ENCODE measurements at places on chromosomes 3 and 15.

DNA sequence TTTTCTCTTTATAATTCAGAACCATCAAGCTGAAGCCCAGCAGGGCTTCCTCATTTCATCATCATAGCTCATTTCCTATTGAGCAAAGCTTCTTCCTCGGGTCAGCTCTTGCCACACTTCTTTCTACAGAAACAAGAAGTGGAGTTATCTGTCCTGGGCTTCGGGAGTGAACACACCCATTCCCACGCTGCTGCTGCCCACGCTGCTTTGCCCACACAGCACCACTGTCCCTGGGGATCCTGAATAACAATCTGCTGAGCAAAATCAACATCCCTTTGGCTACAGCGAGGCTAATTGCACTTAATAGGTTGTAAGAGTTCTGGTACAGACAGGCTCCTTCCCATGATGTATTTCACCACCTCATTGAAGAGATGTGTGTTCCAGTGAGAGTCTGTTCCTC lies 23.7 kb downstream of the CEP19 start:
- DNase-seq: no peak

DNA sequence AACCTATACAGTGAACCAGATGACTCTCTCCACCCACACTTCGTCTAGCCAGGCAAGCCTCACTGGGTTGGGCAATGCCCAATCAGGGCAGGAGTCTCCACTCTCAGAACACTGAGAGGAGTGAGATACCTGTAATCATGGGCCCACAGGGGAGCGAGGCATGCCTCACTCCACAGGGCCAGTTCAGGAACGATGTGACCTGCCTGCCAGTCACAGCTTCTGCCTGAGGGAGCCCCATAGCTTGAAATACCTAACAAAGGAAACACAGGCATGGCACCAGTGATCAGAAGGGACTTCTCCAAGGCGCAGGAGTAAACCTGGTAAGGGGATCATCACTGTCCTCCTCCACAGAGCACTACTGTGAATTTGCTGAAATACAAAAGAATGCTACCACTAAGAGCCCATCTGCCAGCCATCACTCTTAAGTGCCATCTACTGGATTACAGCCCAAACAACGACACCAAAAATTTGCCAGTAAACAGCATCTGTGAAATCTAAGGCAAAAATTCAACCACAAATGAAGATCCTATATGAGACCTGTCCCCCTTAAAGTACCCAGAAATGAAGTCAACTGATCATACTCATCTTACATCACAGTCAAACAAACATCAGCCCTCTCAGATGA lies 689.9 kb upstream of the SEMA6D start:
- DNase-seq: peak; percentile 8

DNA sequence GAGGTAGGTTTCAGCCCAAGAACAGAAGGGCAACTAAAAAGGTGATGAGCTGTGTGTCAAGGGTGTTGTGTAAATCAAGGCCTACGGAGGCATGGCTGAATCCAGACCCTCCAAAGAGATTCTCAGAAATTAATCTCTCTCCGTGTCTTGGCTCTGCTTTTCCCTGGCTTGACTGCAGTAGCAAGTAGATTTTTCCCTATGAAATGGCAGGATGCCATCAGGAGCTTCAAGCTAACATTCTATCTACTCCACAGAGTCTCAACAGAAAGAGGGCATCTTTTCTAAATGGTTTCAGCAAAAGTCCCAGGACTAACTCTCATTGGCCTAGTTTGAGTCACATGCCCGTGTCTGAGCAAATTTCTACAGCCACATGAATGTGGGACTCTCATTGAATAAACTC lies 58.3 kb downstream of the LSM3 start:
- DNase-seq: no peak

DNA sequence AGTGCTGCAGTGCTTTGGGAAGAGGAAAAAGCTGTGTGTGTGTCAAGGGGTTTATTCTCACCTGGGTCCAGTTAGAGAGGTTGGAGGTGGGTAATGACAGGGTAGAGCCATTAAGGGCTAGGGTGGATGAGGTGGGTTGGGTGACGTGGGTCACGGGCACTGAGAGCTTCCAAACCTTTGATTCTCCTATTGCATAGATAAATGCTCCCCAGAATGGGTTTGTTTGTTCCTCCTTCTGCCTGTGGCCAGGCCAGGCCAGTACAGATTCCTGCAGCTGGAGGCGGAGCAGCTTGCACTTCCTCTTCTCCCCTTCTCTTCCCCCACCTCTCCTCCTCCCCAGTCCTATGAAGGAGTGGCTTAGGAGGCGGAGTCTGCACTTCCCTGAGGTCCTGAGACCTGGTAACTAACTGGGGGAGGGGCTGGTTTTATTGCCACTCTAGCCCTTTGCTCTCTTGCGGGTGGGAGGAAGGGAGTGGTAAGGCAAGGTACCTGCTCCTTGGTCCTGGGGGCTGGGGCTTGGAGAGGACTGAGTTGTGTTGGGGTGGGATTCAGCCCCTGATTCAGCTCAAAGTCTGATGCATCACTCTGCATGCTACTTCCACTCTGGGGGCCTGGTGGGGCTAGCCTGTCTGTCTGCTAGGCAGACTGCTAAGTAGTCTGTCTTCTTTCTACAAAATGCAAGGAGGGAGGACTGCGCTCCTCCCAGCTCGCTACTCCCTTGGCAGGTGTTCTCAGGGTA lies 3.5 kb downstream of the SPINT1 start:
- DNase-seq: peak; percentile 84

DNA sequence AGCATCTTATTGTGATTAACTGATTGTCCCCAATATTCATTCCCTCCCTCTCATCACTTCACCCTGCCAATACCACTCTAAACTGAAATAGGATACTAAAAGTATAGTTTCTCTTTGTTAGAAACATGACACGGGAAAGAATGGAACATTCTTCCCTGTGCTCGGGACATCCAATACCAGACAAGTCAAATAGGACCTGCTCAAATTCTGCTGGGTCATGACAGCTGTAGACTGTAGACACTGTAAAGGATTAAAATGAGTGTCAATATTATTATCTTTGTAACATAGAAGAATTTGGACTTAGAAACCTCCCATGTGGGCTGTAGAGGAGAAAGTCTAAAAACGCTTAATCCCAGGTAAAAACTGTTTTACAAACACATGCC lies 315.0 kb upstream of the NR2E3 start:
- no peak for DNase-seq

DNA sequence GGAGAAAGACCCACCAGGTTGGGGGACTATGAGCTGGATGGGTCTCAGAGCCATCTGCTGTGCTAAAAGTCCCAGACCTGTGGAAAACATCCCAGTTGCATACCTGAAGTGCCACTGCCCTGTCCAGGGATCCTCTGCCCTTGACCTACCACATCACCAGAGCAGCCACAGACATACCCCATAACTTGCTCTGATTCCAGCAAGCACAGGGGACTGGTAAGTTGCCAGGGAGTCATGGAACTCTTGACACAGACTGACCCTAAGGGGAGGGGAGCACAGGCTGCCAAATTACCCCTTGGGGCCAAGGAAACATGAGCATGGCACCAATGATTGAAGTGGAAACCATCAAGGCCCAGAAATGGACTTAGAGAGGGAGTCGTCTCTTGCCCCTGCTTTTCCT lies 1335.1 kb upstream of the ALCAM start:
- DNase-seq: no peak

DNA sequence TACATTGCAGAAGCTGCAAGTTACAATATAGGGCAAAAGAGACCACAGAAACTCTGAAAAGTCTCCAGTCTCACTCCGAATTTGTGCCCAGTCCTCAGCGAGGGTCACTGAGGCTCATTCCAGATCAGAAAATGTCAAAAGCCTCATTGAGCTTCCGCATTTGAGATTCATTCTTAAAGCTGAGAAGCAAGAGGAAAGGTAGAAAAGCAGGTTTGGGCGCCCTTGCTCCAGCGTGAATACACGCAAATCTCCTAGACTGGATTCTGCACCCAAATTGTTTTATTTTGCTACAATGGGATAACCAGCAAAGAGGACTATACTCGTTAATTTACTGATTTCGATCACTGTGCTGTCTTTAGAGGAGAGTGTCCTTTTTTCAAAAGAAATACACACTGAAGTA lies 212.2 kb downstream of the STT3B start:
- no peak for DNase-seq

DNA sequence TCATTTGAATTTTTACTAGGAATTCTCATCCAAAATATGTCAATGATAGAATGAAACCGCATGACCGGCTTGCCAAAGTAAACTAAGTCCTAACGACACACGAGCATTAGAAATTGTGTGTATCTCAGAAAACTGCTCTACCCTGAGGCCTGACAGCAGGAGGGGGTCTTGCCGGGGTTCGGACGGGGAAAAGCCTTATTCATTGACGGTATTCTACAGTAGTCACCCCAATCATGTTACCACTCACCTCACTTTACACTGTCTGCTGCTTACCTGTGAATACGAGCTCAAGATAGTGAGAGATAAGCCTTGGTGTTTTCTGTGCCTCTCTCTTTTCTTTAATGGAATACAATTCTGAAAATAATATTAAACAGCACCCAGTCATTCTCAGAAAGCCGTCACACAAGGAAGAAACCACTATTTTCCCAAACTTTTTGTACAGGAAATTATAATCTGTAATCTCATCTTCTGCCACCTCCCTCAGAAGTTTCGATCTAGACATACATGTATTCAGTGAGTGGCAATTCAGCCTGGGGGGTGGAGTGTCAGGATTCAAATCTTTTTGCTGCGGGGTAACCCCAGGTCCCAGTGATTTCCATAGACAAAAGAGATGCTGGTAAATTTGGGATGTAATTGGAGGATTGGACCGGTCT lies 492 bp upstream of the FAM43A start:
- DNase-seq: no peak

DNA sequence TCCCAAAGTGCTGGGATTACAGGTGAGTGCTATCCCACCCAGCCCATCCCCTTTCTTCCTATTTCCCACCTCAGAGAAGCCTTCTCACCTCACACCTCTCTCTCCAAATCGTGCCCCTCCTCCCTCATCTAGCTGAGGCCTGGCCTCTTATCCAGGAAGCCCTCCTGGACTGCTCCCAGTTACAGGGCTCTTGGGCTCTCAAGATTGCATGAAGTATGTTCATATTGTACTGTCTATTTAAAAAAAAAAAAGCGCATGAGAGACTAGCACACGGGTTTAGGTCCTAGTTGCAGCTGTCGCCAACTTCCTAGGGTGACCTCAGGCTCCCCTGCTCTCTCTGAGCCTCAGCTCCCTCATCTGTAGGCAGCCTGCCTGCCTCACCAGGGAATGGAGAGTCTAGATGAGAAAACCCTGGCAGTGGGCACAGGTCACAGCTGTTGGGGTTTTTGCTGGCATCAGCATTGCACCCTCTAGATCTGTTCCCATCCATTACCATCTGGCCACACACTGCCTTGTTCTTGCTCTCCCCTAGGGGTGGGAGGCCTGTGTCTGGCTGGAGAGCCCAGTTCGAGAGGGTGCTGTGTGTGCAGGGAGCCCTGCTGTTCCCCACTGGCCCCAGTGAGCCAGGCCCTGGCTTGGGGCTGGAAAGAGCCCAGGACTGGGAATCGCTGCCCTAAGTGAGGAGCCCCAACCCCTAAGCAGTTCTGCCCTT lies 24.2 kb upstream of the C15orf39 start:
- no peak for DNase-seq

DNA sequence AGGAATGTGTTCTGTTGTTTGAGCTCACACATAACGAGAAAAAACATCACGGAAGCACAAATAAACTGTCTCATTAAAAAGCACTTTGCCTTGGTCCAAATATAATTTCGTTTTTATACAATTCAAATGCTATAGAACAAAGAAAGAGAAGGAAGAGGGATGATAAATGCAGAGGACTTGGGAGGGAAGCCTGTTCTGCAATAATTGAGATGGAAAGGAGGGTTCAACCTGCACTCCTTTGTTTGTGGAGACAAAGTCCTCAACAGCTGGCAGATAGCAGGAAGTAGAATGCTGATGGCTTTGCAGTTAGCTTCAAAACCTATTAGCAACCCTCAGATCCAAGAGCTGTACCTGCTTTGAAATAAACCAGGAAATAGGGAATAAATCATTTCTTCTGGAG lies 1010.8 kb downstream of the FHIT start:
- DNase-seq: no peak

GRCh38 chr3:55370272-55370671 lies 116.8 kb downstream of the WNT5A start:
- DNase-seq: no peak

DNA sequence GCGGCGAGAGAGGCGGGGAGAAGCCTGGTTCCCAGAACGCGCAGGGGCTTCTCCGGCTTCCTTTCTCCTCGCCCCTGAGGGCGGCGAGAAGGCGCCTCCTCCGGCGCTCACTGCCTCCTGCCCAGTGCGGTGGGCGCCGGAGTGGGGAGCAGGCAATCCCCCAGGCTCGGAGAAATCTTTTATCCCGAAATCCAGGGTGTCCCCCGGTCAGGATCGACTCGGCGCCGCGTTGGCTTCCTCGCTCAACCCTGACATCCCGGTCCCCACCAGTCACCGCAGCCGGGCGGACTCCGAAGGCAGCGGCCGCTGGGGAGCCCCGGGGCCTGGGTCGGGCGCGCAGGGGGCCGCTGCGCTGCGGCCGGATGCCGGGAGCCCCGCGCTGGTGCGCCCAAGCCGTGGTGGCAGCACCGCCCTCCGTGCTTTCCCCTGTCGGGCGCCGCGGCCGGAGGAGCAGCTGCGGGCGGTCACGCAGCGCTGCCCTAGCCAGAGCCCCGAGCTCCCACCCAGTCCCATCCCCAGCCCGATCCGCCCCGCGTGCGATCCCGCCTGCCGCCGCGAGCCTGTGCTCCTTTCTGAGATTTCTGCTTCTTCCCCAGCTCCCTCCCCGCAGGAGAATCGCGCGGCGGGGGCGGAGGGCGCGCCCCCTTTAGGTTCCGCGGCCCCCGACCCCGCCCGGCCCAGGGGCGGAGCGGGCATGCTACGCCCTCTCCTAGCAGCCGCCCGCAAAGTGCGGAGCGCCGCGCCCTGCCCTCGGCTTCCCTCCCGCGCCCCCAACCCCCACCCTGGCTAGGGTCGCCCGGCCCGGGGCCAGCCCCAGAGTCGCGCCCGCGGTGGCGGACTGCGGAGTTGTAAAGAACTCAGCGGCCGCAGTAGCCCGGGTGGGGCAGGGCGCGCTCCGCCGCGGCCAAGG lies 683 bp upstream of the CACNA2D3 start:
- DNase-seq: no peak

- DNase-seq: no peak
These were observed 120.1 kb downstream of the LRRN1 start for GRCh38 chr3:3919316-3919715.

DNA sequence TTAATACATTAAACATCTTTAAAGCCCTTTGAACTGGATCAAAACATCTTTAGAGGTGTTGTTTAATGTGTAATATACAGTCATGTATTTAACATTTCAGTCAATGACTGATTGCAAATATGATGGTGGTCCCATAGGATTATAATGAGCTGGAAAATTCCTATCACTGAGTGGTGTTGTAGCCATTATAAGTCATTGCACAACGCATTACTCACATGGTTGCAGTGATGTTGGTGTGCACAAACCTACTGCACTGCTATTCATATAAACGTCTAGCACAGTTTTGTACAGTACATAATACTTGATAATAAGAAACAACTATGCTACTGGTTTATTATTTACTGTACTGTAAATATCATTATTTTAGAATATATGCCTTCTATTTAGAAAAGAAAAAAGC lies 75.6 kb downstream of the DTWD1 start:
- no peak for DNase-seq

- DNase-seq: no peak
These were observed 97.3 kb upstream of the ROPN1 start for GRCh38 chr3:124089214-124089613.

DNA sequence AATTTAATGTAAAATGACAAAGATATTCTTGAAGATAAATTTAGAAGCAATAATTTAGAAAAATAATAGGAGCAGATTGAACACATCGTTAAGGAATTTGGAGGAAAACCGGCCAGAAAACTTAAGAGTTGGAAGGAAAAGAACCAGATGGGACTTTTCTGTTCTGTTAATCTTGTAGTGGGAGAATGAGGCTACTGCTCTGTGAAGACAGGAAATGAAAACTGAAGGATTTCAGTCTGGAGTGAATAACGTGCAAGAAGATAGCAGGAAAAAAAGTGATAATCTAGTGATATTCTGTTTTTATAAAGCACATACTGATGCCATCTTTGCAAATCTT lies 74.2 kb downstream of the DPPA2 start:
- DNase-seq: peak; percentile 60
